Mucosa of gallbladder (tissue), 1 donor: ENCODE measurements at places on chromosomes 13 and 19. TPM values are rescaled to one million over a fixed set of nuclear protein-coding genes. Genes with fewer than 3 reads are reported as not detected.

The SMIM44 gene
- 3.7 TPM for total RNA-seq

The PTPRH gene
- 175 TPM for total RNA-seq

The ALDH16A1 gene
- 45.3 TPM for total RNA-seq

The UGGT2 gene
- total RNA-seq = 20.2 TPM

The NCLN gene
- total RNA-seq = 44.9 TPM

The EVI5L gene
- 23.4 TPM for total RNA-seq

The IFNL1 gene
- not detected for total RNA-seq

The MAP4K1 gene
- 8.2 TPM for total RNA-seq

The RNF225 gene
- not detected for total RNA-seq

The S1PR5 gene
- total RNA-seq = 0.20 TPM

The RFXAP gene
- total RNA-seq = 4.4 TPM

The CGB3 gene
- not detected for total RNA-seq

The ZNF471 gene
- total RNA-seq = 14.9 TPM

The ENOX1 gene
- 2.0 TPM for total RNA-seq

The ZNF28 gene
- 27.9 TPM for total RNA-seq

The NECTIN2 gene
- 331 TPM for total RNA-seq
